Stimulated activated CD8-positive, alpha-beta memory T cell treated with anti-CD3 and anti-CD28 coated beads, Interleukin-12 subunit alpha, Interleukin-12 subunit beta, amount 100 ng/mL, for 4 hours (primary cell): ENCODE measurements at places on chromosomes 6 and 20.

DNA sequence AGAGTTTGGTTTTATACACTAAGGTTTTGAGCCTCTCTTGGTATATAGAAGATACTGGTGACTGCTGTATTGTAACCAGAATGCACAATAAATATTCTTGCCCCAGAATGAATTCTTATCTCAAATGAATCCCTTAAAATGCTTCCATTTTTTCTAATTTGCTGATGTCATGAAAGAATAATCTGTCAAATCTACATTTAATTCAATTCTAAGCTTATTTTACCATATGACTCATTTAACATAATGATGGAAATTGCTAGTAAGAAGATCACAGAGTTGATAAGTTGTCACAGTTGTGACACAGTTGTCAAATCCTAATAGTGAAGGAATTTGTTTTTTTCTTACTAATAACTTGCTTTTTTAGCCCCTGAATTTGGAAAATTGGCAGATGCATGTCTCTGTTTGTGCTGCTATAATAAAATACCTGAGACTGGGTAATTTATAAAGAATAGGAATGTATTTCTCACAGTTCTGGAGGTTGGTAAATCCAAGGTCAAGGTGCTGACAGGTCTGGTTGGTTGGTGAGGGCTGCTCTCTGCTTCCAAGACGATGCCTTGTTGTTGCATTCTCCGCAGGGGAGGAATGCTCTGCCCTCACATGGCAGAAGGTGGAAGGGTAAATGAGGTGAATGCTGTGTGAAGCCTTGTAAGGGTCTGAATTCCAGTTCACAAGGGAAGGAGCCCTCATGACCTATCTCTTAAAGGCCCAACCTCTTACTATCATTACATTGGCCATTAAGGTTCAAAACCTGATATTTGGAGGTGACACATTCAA is 4.7 kb downstream of the ECT2L start:
- DNase-seq, result no peak

DNA sequence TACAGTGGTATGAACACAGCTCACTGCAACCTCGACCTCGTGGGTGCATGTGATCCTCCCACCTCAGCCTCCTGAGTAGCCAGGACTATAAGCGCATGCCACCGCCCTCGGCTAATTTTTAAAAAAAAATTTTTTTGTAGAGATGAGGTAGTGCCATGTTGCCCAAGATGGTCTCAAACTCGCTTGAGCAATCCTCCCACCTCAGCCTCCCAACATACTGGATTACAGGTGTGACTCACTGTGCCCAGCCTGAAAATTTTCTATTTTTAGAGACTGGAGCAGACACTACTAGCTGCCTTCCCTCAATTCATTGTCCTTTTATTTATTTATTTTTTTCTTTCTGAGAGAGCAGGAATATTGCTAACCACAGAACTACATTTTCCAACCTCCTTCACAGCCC is 20.3 kb upstream of the GTF3C6 start:
- no peak for DNase-seq

DNA sequence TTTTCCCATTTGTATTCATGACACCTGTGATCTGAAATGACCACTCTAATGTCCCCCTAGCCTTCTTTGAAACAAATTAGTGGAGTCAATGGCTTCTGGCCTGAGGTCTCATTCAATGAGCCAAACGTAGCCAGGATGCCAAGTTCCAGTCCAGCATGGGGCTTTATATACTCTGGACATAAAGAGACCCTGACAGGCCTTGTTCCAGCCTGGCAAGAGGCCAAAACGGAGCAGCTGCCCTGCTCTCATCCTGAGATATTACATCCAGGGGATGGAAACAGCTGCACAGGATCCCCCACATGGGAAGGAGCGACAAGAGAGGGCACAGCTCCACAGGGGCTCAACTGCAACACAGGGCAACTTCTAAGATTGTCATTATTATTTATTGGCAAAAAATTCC is 437.8 kb downstream of the CDH26 start:
- no peak for DNase-seq

DNA sequence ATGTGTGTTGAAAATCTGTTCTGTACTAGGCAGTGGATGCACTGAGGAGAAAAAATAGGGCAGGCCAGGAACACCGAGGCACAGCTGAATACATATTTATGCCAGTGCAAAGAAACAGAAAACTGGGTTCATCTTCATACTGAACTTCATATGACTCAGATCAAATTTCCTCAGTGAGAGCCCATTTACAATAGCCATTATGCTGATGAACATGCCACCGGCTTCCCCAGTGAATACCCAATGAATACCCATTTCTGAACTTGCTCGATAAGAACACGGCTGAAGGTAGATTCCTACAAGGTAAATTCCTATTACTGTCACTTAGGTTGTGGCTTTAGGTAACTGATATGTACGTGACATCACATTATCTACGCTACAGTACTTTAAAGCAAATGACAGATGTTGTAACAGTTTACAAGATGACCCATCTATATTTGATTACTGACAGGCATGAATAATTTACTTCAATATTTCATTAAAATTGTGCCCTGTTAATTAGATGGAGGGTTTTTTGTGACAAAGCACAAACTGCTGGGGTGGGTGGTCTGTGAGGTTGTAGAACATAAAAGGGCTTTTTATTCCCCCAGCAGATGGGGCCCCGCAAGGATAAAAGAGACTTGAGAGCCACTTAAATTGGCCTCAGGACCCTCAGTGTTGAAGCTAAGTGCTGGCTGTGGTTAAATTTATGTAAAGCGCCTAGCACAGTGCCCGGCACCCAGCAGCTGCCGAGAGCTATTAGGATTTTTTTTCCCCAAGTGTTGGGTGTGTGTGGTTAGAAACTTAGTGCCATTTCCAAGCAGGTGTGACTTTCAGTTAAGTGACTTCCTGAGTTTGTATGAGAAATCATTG is 264.5 kb downstream of the CD83 start:
- DNase-seq, result no peak

DNA sequence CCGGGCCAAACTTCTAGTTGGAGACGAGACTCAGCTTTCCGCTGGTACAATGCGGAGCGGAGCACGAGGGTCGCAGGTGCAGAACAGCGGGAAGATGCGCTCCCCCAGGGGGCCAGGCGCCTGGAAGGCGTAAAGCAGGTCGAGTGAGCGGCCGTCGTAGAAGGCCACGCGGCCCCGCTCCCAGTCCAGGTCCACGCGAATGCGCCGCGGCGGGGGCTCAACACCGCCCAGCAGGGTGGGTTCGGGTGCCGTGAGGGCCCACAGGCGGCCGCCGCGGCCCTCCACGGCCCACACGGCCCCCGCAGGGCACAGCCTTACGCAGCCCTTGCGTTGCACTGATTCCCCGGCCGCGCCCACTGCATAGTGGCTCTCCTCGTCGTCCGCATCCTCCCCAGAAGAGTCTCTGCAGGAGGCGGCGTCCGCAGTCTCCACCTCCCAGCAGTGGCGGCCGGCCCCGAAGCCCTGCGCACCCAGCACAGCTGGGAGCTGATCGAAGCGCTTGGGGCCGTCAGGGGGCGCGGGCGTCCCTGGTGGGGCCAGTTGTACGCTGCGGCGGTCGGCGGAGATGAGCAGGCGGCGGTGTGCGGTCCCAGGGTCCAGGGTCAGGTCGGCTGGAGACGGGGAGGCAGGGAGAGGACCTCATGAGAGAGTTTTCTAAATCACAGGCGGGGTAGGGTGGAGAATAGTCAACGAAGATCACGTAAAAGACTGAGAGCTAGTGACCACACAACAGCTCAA is 4.3 kb downstream of the PPP1R11 start:
- DNase-seq, result no peak

DNA sequence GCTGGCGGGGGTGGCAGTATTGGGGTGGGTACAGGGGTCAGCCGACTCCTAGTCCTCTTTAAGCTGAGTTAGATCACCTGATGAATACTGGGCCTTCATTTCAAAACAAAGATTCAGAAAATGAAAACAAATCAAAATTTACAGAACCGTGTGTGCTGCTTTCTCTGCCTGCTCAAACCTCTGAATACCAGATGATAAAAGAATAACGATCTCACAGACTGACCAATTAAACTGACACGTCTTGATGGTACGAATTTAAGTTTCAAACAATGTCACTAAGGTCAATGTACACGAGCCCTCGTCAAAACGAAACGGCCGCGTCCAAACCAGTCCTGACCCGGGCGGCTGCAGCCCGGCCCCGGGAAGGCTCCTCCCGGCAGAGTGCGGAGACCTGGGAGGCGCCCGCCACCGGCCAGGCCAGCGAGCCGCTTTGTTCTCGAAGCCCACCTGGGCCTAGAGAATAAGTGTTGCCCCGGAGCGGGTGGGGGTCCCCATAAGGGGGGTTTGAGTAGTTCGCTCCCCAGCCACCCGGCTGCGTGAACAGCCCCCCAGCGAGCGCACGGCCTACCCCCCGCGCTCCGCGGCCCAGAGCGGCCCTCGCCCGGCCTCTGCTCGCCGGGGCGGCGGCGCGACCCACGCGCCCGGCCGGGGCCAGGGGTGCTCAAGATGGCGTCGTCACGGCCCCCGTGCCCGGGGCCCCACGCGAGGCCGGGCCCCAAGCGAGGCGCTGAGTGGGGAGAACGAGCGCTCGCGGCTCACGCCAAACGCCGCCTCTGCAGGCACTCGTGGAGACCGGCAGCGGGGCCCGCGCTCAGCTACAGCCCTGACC is 728 bp downstream of the PSMA7 start:
- no peak for DNase-seq

- DNase-seq, result no peak
Measured at GRCh38 chr6:159821726-159822125, 21.6 kb downstream of the PNLDC1 start.

DNA sequence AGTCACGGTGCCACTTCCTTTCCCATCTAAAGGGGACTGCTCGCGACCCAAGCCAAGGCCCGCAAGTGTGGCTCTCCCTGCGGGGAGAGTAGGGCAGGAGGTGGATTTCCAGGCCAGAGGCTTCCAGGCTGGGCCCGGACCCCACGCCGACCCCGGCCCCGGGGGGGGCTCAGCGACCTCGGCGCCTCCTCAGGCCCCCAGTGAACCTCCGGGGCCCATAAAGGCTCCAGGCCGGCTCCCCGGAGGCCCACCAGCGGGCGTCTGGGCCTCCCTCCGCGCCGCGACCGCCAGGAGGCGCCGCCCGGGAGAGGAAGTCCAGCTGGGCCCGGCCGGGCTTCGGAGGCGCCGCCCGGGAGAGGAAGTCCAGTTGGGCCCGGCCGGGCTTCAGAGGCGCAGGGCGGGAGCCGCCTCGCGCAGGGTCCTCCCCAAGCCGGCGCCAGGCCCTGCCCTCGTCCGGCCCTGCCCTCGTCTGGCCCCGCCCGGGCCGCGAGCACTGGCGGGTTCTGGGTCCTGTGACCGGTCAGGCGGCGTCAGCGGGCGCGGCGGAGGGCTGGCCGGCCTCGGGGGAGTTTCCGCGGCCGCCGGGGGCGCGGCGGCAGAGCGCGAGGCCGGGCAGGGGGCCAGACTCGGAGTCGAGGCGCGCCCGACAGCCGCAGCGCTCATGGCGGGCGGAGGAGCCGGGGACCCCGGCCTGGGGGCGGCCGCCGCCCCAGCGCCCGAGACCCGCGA is at the start of gene RAB32:
TSS of gene RAB32 (plus strand) at position 623 of the 729 bp plus-strand sequence. CDS start at position 662, 39 bp downstream.
- DNase-seq, result peak; percentile 21

DNA sequence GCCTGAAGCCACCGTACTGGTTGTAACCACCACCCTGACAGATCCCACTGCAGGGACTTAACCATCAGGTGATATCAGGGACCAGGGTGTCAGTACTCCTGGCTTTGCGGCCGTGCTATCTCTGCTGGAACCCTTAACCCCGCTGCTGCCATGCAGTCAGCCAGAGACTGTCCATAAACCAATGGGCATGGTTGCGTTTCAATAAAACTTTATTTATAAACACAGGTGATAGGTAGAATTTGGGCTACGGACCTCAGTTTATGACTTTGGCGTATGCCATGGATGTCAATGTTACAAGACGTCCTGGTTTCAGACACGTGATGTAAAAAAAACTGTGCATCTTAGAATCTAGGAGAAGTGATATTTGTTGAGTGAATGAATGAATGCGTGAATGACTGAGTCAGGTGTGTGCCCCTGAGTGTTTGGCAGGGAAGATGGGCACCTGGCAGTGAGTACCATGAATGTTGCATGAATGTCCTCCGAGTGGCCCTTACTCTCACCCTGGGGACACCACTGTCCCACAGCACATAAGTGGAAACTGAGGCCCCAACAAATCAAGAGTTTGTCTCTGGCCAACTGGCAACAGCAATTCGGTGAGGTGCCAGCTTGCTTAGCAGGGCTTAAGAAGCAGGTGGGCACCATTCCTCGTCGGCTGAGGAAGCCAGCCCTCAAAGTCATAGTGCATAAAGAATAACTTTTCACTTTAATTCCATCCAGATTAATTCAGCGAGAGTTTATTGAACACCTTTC is 64.0 kb upstream of the APCDD1L start:
- DNase-seq, result no peak

GRCh38 chr6:35469751-35470662 is 1.8 kb downstream of the RPL10A start:
- DNase-seq, result no peak

DNA sequence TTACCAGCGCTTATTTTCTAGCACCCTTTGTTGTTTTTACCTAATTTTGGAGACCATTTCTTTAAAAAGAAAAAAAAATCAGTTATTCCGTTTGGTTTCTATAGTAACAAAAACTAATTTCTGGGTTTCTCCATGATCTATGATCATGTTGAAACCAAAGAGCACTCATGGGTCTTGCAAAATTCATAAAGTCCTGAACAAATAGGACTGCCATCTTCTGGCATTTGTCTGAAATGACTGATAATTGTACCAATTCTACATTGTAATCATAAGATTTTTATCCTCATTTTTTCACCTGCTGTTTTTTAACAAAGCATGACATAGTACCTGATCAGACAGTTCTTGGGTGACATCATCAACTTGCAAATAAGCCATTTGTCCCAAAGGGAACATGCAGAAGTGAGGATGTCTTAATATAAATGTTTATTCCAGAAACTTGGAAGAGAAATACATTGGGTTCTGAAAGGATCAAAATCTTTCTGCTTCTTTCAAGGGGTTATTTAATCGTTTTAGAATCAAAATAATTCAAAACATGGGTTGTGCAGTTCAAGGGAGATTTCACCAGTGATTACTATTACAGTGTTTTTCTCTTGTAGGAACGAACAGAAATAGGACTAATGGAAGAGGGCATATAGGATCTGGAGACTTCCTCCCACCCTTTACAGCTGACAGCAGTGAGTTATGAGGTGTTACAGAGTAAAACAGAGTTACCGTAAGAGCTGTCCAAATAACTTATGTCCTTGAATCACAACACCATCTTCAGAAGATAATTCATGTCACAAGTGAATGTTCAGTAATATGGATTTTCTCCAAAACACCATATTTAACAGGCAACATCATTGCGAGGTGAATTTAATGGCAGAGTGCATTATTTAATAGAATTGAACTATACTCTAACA is 87.1 kb upstream of the GJE1 start:
- no peak for DNase-seq
